Right ventricle myocardium superior (tissue), 1 donor: ENCODE measurements at places on chromosomes 6 and 20.

DNA sequence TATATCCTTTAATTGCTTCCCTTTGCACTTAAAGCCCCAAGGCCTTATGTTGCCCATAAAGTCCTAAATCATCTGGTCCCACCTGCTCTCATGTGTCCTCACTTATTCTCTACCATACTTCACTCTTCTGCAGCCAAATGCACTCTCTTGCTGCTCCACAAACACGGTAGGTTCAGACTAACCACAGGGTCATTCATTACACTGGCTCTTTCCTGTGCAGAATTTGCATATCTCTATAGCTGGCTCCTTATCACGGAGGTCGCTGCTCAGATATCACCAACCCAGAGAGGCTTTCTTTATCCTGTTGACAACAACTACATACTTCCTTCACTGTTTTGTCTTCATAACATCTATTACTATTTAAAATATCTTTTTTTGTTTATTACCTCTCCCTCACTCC is 86.8 kb downstream of the MOXD1 start:
- DNase-seq: no peak

DNA sequence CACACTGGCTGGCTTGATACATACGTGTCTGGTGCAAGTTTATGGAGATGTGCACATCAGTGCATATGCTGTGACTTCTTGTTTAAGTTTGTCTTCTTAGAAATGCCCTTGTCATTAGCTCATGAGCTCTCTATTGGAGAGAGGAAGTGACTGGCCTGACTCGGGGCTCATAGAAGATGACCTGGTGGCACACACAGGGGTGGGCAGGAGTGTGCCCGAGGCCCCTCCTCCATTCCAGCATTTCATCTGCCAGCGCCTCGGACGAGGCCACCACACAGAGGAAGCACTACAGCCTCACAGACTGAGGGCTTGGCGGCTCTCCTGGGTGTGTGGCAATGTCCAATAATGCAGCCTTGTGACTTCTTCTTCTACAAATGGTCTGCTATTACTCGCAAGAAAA is 109.7 kb downstream of the FAM120B start:
- DNase-seq: no peak

DNA sequence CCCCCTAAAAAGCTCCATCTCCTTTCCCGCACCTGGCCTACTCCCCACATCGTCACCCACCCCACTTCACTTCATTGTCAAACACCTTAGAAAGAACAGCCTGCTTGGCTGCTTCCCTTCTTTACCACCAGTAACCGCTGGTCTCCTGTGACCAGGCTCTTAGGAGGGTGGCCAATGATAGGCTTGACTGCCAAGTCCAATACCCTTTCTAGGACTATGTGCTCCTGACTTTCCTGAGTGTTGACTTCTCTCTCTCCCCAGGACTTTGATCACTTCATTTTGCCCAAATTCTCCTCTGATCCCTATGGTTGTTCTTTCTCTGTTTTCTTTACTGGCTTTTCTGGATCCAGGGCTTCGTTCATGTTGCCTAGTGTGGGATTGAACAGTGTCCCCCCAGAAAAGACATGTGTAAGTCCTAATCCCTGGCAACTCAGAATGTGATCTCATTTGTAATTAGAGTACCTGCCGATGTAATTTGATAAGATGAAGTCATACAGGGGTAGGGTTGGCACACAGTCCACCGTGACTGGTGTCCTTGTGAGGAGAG is 254.0 kb downstream of the GMDS start:
- no peak for DNase-seq

- no peak for DNase-seq
These were observed 11.8 kb downstream of the DCBLD1 start for GRCh38 chr6:117494283-117494682.

- no peak for DNase-seq
These were observed 53.0 kb upstream of the CDKAL1 start for GRCh38 chr6:20481281-20481680.

DNA sequence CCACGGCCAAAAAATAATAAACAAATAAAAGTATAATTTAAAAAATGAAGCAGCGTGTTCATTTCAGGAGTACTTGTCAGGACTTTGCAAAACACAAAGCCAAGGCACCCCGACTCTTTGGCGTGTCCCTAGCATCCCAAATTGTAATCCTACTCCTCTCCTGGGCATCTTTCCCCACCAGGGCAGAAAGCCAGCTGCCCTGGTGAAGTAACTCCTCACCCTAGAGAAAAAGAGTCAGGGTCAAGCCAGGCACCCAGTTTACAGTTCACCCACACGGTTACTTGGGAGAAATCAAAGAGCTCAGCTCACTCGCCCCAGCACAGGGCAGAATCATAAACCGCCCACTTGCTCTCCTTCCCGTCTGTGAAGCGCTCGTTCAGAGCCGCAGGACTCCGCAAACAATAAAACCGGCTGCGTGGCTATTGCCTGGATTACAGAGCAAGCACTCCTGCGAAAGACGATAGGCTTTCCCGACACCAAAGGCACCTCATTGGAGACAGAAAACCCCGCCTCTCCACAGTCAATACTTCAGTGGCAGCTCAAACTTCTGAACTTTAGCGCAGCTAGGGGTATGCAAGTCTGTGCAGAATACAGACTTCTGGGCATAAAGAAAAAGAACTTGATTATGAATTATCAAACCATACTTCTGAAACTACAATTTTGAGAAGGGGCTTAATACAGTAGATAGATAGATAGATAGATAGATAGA is 73.0 kb upstream of the NHSL1 start:
- DNase-seq: peak; percentile 69

DNA sequence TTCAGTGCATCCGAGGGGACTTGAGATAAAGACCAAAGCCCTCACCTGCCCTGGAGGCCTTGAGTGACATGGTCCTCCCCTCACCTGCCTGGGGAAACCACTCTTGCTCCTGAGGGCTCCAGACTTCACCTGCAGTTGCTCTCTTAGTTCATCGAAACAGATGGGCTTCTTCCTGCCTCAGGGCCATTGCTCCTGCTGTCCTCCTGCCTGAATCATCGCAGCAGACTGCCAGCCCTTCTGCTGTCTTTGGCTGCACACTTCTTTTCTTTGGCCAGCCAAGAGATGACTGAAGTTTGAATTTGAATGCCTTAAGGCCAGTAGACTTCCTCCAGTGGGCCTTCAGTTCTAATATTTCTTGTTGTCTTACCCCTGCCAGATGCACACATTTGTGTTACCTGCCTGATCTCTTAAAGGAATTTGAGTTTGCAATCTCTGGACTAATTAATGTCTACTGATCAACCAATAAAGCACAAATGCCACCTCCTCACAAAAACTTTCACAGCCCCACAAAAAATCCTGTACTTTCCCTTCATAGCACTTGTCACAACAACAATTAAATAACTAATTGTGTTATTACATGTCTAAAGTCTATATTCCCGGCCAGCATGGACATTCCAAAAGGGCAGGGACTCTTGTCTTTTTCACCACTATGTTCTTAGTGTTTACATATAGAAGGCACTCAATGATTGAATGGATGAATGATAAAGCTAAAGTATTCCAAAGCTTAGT is 56.7 kb upstream of the SGK1 start:
- DNase-seq: no peak

- no peak for DNase-seq
These were observed 13.7 kb downstream of the PNPLA1 start for GRCh38 chr6:36283608-36284007.

GRCh38 chr20:23697947-23698346 is 9.1 kb upstream of the CST4 start:
- DNase-seq: no peak

- DNase-seq: no peak
These were observed 470.3 kb upstream of the JARID2 start for GRCh38 chr6:14775528-14775927.

DNA sequence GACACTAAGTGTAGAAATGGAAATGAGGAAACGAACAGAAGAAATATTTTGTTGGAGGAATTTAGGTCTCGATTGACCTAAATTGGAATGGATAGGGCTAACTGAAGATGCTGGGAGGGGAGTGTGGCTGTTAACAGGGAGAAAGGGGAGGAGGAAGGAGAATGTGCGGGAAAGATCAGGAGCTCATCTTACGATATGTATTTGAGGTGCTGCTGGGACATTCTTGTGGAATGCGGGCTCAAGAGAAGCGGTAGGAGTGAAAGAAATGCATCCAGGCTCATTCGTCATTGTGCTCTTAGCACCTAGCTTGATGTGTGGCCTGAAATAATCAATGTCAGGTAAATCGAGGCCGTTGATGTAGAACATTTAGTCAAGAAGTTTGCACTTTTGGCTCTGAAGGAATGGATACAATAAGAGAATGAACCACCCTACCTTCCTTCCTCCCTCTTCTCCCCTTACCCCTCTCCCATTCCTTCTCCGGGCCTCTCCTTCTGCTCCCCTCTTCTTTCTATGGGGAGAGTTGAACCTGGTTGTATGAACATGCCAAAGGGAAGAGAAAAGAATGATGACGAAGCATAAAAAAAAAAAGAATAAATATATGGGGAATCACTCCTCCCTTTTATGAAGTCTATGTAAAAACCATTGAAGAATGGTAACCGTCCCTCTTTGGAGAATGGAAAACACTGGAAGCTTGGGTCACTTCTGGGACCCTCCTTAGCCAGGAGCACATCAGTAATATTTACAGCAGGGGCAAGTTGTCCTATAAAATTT is 70.9 kb downstream of the SASH1 start:
- DNase-seq: no peak

DNA sequence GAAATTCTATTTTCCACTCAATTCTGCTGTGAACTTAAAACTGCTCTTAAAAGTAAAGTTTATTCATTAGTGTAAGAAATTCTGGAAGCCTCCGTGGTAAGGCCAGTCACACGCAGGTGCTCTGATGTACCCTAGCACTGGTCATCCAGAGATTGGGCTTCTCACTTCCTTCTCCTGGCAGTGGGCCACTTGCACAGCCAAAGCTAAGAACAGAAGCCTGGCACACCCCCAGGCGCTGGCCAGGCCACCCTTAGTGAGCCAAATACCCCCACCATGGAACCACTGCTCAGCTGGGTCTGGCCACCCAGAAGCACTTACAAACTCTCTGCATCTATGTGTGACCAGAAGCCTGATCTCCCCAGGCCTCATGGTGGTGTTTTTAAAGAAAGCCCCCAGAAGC is 35.3 kb upstream of the ARFGEF2 start:
- DNase-seq: no peak

- no peak for DNase-seq
These were observed 17.6 kb upstream of the SNAI1 start for GRCh38 chr20:49964964-49965780.

- no peak for DNase-seq
These were observed 34.0 kb upstream of the BMP6 start for GRCh38 chr6:7691675-7692452.

- no peak for DNase-seq
These were observed 82.0 kb downstream of the EZR start for GRCh38 chr6:158737082-158737709.

- no peak for DNase-seq
These were observed 41.4 kb downstream of the MOXD1 start for GRCh38 chr6:132359886-132360285.

GRCh38 chr6:32700391-32701040 is 34.1 kb upstream of the HLA-DQB1 start:
- DNase-seq: no peak

DNA sequence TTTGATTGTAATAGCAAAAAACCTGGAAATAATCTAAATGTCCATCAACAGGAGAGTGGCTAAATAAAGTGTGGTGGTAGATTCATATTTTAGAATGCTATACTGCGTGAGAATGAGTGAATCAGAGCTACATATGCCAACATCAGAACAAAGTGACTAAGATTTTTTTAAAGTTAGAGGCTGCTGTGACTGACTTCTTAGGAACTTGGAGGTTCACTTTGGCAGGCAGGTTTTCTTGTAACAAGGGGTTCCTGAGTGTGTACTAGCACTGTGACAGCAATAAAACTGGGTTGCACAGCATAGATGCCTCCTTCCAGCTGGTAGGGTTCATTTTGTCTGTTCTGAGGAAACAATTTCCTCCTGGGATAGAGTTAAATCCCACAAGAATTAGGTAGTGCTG is 75.3 kb upstream of the ENPP5 start:
- DNase-seq: no peak

DNA sequence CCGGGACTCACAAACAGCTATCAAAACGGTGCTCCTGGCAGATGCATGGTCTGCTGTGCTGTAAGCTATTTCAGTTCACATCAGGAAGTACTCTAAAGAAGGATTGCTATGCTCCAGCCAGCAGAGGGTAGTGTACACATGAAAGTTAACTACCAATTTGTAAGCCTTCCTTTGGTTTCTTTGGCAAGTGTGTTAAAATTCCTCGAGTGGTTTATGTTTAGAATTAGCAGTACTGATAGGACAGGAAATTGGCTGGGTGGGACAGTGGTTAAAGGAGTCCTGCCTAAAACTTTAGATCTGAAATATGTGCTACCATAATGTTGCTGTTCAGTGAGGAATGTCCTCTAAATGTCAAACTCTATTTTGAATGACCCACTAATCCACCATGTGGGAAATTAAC is 47.4 kb downstream of the TRMT11 start:
- DNase-seq: no peak

GRCh38 chr6:104858642-104859041 is 1.1 kb downstream of the HACE1 start:
- no peak for DNase-seq

GRCh38 chr6:119830069-119830468 is 480.5 kb upstream of the MAN1A1 start:
- no peak for DNase-seq

- no peak for DNase-seq
These were observed 105.2 kb downstream of the UNC5CL start for GRCh38 chr6:40933864-40934263.

DNA sequence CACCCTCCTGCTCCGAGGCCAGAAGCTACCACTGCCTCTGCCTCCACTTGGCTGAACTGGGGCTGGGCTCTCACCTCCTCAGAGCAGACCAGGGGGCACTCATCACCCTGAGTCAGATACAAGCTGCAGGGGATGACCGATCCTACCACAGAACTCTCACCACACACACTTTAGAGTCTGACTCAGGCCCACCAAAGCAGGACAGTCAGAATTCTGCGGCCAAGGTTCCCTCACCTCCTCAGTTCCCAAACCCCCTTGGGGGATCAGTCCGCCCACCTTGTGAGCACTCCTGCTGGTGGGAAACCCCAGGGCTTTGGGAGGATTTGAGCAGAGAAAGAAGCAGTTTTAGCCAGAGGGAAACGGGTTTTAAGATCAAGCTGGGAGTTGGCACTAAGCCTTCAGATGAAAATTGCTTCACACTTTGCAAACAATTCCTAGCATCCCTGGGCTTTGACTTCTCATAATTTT is 587.8 kb upstream of the JAG1 start:
- DNase-seq: no peak

GRCh38 chr6:33250731-33251130 is 20.9 kb downstream of the VPS52 start:
- DNase-seq: no peak

DNA sequence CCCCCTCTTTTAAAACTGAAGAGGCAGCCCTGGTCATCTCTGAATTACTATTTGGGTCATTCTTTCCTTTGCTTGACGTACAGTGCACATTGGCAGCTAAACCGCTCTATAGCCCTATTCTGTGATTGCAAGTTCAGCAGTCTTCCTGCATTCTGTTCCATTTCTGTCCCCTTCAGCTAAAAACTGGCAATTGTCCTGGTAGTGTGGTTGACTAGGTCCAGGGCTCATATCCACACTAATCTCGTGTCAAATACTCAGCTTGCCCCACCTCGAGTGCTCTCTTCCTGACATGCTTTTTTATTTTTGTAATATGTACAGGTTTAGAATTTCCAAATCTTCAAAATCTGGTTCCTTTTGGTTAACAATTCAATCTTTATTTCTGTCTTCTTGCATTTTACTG is 282.1 kb downstream of the THBS2 start:
- no peak for DNase-seq

- no peak for DNase-seq
These were observed 56.3 kb downstream of the PREX1 start for GRCh38 chr20:48771542-48771941.
